Mammary epithelial cell (primary cell): ENCODE measurements at places on chromosomes 4 and X.

DNA sequence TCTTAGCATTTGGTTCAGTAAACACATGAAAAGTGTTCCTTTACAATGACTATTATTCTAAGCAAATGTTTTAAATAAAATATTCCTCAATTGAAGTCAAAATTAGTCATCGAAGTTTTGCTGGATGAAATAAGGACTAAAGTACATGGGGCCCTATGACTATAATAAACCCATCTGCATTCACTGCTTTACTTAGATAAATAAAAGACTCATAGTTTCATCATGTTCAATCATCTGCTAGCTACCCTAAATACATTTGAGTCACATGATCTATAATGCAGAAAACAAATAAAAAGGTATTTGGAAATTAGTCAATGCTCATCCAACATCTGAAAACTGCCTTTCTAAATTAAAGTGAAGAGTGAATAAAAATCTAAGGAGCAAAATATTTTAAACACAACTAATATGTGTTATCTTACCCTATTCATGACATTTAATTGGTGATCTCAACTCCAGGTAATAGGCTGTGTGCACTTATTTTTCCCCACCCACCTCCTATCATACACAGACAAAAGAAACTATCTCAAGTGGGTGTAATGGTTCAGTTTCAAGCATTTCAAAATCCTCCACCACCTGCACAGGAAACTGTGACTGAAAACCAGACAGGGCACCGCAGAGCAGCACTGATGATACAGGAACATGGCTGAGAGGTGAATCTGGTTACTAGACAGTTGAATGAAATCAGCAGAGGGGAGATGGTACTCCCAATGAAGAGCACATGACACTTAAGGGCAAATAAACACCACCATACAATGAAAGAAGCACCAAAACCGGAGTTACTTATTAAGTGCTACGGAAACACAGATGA lies 78.6 kb downstream of the CAMK2D start:
- peak; percentile 45 for DNase-seq

DNA sequence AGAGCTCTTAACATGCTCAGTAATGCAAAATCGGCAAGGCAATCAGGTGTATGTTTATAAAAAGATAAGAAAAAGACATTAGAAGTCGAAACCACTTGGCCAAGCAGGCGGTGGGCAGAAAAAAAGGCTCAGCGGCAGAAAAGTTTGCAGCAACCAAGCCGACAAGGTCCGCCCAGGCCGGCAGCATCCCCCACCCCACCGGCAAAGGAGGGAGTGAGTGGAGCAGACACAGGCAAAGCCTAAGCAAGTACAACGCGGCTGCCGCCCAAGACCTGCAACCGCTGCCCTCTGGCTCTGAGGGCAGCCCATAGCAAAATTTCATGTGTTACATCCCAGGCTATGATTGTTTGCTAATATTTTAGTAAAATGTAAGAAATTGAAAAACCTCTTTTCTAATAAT lies 125.4 kb upstream of the ZCCHC13 start:
- DNase-seq, result no peak

DNA sequence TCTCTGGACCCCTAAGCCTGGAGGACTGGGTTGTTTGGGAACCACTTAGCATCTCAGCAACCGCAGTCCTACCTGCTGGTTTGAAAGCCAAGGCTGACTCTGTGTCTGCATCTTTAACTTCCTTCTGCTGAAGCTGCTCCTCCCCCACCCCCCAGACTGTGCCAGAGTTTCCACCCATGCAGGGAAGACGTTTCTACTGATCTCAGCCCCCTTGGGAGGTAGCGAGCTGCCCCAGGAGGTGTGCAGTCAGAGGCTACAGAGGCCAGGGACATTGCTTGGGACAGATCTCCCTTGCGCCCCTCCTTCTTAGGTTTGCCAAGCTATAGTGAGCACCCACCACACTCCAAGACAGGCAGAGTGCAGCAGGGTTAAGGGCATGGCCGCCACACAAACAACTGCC lies 4.7 kb upstream of the FATE1 start:
- DNase-seq, result no peak

- DNase-seq, result peak; percentile 8
These were observed 465 bp downstream of the HAUS7 start for GRCh38 chrX:153469811-153470410.

- DNase-seq, result peak; percentile 4
These were observed 472.2 kb upstream of the TENM3 start for GRCh38 chr4:181770971-181771370.
